ENCODE measurements at places on chromosomes 7 and 10.

GRCh38 chr10:75449382-75450074, 18.1 kb downstream of the LRMDA start:
- DNase-seq, result no peak

- no peak for DNase-seq
Measured at GRCh38 chr7:14275356-14275755, 285.9 kb upstream of the ETV1 start.

DNA sequence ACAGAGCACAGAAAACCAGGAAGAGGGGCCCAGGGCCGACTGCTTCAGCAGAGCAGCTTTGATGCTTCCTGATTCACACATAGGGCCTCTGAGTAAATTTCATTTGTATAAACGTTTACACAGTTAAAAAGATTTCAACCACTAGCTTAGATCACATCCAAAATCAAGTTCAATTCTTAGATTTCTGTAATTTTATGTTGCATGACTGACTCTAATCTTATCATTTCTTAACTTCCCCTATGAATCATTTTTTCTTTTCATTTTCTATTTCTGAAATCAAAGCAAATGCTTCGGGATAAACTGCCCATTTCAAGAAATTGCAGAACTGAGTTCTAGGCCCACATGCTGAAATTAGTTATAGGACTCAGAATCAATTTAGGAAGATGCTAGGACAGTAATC, 224.7 kb downstream of the INHBA start:
- DNase-seq, result no peak

GRCh38 chr7:103996639-103997038, 7.2 kb upstream of the RELN start:
- no peak for DNase-seq

DNA sequence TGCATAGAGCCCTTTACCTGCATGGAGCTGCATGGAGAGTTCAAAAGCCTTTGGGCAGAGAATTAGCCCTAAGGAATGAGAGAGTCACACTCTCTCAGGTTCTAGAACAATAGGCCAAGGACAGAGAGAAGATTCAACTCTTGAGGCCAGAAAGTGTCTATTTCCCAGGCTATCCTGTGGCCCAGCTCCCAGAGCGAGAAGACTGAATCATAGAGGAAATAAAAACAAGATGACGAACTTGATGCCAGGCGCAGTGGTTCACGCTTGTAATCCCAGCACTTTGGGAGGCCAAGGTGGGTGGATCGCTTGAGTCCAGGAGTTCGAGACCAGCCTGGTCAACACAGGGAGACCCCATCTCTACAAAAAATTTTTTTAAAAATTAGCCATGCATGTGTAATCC, 18.3 kb upstream of the PODXL start:
- no peak for DNase-seq

DNA sequence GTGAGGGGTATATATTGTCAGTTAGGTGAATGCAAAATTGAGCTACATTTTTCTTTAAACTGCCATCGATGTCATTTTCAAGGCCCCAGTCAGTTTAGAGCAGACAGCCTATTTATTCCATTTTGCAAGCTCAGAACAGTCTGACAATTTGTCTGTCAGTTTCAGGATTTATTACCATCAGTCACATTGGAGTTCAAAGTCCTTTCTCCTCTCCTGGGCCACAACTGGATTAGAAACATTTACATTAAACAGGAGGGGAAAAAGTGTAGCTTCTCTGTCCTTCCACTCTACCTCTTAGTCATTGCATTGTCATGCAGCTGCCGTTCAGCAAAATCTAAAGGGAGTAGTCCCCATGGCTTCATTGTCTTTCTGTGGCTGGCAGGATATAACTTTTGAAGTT, 3.5 kb upstream of the GHITM start:
- no peak for DNase-seq

GRCh38 chr7:22633954-22634474, 93.0 kb upstream of the IL6 start:
- no peak for DNase-seq

DNA sequence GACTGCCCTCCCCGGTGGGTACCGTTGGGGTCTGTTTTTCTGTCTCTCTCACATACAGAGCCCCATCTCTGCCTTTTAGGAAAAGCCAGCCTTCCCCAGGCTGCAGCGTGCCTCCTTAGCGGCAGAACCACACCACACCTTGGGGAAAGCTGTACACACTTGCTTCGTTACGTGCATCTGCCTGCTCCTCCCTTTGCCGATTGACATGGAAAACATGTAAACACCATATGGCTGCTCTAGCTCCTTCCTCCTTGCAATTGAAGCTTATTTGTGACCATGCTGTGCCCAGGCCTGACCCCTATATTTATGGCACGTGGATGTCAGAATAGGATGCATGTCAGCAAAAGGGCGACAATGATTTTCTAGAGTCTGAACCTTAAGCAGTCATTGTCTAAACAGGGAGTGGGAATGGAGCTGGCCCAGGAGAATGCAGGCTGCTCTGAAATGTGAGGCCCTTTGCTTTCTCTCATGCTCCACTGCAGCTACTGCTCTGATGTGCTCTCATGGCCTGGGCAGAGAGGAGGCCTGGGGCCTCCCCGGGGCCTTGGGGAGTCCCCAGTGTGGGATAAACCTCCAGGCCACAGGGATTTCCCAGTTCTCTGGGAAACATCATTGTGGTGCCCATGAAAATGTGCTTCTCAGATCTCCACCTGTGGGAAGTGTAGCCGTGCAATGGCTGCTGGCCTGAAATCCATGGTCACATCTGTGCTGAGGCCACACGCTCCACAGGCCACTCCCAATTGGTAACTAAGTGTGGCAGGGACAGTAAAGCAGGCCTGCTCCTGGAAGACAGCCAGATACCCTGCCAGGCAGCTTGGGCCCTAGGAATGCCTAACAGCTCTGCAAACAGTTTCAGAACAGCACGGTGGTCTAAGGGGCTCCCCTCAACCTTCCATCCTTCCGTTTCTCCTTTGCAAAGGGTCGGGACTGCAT, 18.6 kb downstream of the PDE6C start:
- no peak for DNase-seq

GRCh38 chr10:5560142-5560816, 35.5 kb downstream of the CALML3 start:
- DNase-seq, result no peak

GRCh38 chr7:99141841-99142726, 1.8 kb downstream of the SMURF1 start:
- DNase-seq, result no peak

DNA sequence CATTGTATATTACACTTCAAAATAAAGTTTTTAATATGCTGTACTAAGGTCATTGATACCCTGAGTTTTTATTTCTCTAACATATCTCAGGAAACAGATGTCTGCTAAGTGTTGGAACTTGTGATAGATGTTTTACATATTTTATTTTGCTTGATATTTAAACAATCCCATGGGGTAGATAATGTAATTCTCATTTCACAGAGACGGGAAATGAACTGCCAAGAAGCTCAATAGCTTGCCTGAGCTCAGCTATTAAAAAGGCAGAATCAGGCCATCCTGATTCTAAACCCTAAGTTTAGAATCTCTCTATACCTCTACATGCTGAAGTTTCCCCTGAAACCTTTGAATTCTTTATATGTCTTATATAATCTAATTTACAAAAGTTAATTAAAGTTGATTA, 126.3 kb downstream of the LRRC18 start:
- no peak for DNase-seq

- DNase-seq, result no peak
Measured at GRCh38 chr7:17506596-17506995, 208.1 kb downstream of the AHR start.

DNA sequence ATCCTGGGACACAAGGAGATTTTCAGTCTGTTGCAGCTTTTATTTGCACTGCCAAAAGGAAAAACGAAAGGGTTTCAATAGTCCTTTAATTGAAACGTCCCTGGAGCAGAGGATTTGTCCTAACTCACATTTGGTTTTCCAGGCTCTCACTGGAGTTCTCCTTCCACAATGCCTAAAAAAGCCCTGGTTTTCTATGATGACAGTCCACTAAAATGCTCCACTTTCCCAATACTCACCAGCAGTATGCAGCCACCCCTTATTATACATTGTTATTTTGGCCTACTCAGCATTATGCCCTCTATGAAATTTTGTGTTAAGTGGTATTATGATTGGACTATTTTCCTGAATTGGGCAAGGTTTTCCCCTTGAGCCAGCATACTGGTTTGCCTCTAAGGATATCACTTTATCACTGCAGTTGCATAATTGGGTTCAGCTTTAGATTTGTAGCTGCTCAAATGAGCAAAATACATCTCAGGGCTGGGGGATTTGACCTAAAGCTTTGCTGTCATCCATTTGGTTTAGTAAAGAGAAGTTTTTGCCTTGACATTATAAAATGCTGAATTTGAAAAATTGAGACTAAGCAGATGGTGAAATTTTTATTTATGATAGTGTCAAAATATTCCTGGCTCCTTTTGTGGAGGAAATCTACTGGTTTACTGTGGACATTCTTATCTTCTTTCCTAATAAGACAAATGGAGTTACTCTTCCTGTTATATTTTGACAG, 239.2 kb downstream of the RNLS start:
- DNase-seq, result no peak

DNA sequence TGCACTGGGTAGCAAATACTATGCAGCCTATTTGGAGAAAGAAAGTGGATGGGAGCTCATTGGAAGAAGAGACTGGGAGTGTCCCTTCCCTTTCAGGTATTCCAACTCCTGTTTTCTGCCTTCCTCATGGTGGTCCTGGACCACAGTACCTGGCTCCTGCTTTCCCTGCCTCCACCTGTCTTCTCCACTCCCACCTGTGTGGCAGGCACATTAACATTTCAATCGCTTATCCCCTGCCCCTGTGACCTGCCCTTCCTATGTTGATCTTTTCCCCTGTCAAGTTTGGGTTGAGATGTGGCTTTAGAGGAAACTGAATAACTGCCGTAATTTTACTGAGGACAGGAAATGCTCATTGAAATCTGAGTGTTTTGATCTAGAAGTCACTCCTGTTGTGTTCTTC, 415.8 kb upstream of the PODXL start:
- no peak for DNase-seq

- no peak for DNase-seq
Measured at GRCh38 chr7:44846816-44847508, 925 bp downstream of the H2AZ2 start.
